Islet precursor cell (in vitro differentiated cells): ENCODE measurements at places on chromosomes 5 and 9.

GRCh38 chr9:110069326-110070248 lies 138.4 kb downstream of the C9orf152 start:
- no peak for DNase-seq

DNA sequence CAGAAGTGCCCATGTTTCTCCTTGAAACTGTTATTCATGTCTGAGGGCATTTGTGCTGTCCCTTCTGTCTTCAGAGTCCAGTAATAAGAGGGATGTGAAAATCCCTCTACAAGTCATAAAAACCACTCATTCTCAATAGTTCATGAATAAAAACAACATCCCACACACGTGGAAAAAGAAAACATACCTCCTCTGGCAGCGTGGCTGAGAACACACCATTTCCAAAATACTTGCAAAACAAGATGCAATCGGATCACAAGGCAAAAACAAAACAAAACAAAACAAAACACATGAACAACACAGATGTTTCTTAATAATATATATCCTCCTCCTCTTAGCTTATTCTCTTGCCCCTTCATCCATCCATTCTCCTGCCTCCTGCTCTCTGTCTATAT lies 71.0 kb upstream of the EQTN start:
- no peak for DNase-seq

- no peak for DNase-seq
These were observed 1018.4 kb upstream of the ARRDC3 start for GRCh38 chr5:92401492-92401891.

DNA sequence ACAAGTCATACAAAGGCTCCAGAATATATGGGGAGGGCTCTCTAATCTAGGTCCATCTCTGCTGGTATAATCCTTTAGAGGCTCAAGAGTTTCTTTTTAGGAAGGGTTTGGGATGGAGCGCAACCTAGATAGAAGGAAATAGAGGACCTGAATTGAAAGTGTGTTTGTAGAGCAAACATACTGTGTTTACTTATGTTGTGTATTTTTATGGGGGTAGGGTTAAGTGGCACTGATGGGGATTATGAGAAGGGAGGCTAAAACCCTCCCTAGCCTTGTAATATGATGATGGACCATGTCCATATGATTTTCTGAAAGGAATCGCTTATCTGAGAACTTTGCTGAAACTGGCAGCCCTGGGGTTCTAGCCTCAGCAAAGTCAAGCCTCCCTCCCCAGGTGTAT lies 4.4 kb upstream of the ELL2 start:
- DNase-seq, result no peak

- no peak for DNase-seq
These were observed 18.3 kb upstream of the MUSK start for GRCh38 chr9:110650261-110650660.

DNA sequence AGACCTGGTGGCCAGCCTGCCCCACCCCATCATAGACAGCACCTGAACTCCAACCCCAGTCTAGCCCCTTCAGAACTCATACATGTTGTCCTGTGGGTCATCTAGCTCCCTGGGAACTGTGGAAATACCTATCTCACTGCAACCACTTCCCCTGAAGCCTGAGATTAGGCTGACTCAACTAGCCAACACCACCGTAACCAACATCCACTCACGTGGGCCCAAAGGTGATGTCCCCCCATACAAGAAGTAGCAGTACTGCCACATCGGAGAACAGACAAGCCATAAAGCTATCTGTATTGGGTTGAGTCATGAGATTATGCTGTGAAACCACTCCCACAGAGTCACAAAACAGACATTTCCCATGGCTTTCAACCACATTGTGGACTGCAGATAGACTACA lies 46.6 kb downstream of the OSMR start:
- DNase-seq, result no peak

DNA sequence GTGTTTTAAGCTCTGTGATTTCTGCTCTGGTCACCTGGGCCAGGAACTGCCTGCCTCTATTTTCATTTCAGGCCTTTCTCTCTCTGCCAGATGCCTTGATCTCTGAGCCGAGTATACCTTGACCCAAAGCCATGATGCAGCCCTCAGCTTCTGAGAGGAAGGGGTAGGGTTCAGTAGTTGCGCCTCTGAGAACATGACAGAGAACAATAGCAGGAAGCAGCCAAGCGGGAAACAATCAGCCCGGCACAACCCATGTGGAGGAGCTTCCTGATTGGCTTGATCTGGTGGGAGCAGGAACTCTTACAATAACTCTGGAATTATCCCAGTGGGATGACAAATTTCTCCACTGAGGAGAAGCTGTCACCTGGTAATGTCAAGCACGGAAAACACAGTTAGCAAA lies 127.4 kb downstream of the PALM2AKAP2 start:
- no peak for DNase-seq

DNA sequence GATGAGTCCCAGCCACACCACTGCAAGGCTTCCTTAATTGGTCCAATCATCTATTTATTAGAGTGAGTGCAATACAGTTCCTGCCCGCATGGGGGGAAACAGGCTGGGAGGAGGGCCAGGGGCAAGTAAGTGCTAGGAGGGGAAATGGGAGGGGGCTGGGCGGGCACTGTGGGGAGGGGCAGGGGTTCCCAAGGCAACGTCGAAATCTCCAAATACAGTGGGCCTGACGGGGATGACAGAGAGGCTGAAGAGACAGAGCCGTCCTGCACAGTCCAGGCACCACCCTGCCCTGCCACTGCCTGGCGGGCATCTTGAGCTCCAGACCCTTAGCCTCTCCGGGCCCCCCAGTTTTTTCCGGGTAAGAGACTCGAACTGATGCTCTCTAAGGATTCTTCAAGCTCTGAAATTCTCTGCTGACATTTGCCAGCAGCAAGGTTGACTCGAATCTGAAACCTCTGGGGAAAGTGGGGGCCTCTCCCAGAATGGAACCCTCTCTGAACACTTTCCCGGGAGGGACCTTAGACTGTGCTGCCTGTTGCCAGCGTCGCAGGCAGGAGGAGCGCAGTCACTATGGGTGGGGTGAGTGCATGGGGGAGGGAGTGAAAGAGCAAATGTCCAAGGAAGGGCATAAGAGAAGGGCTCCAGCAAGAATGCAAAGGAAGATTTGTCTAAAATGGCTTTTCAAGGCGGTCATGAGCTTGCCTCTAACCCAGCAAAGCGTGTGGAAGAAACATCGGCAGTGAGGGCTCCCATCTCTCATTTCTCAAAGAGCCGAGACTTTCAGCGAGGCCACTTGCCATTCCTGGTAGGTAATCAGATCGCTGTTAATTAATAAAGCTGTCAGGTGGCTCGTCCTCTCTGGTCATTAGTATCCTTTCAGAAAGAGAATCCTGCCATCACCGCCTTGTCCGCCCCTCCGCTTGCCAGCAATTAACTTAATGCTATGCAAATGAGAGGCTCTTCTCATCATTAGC lies 99.0 kb downstream of the GTF3C4 start:
- peak; percentile 85 for DNase-seq

- DNase-seq, result no peak
These were observed 895.9 kb downstream of the TLE4 start for GRCh38 chr9:80467632-80468031.

- DNase-seq, result no peak
These were observed 84.4 kb upstream of the SLC28A3 start for GRCh38 chr9:84424931-84425330.

DNA sequence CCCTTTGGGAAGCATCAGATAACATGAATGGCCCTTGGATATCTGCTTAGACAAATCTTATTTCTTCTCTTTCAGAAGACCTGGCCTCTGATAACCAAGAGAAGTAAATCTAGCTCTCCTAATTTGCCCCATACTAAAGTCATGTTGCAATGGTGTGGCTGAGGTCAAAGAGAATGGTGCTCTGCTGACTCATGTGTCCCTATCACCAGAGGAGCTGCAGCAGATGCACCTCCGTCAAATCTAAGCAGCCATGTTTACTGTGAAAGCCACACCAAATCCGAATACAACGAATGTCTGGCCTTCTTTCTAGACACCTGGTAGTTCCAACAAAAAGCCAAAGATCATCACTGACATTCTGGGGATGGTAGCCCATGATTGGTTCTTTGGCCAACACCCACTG lies 23.2 kb downstream of the RETREG1 start:
- peak; percentile 36 for DNase-seq

DNA sequence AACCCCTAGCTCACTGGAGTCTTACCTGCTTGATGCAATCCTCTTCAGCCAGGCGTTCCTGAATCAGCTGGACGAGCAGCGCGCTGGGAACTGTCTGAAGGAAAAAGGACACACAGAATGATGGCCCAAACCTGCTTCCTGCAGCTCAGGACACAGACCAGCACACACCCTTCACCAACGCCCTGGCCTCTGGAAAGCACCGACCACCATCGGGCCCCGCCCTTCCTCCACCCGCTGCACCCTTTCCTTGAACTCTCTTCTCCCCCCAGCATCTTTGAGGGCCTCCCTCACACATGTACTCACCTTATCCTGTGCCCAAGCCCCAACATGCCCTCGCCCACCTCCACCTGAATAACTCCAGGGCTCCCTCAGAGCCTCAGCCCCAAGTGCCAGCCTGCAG lies 23.3 kb downstream of the AK8 start:
- no peak for DNase-seq

DNA sequence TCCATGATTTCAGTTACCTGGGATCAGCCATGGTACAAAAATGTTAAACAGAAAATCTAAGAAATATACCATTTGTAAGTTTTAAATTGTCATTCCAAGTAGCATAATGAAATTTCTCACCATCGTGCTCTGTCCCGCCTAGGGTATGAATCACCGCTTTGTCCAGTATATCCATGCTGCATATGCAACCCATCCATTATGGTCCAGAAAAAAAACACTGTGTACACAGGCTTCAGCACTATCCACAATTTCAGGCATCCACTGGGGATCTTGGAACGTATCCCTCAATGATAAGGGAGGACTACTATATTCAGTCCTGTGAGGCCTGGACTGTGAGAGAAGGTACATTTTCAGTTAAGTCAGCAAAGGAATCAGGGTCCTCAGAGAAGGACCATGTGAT lies 37.6 kb upstream of the HNRNPA0 start:
- no peak for DNase-seq

- no peak for DNase-seq
These were observed 26.7 kb upstream of the TNC start for GRCh38 chr9:115144706-115145105.

DNA sequence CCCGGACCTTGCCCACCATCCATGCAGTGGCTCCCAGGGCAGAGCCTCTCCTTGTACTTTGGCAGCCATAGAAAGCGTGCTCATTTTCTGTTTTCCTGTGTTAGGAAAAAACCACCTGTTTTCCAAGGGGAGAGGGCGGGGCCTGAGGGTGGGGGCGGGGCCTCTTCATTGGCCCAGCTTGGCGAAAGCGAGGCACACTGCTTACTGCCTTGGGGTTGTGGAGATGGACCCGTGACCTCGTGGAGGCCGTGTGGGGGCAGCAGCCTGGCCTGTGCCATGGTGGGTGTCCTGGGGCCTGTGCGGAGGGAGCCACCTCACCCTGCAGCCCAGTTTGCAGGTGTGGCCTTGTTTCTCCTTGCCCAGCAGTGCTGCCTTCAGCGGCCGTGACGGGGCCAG lies 4.4 kb upstream of the TOR4A start:
- DNase-seq, result no peak

- DNase-seq, result no peak
These were observed 681 bp downstream of the CPLANE1 start for GRCh38 chr5:37248421-37248969.

GRCh38 chr5:110339399-110339798 lies 387.1 kb downstream of the TMEM232 start:
- no peak for DNase-seq

- no peak for DNase-seq
These were observed 430.9 kb downstream of the IRX2 start for GRCh38 chr5:2320611-2321010.

GRCh38 chr5:158670201-158670600 lies 429.5 kb downstream of the EBF1 start:
- DNase-seq, result no peak

GRCh38 chr9:109894921-109895758 lies 115.1 kb downstream of the PALM2AKAP2 start:
- DNase-seq, result no peak

DNA sequence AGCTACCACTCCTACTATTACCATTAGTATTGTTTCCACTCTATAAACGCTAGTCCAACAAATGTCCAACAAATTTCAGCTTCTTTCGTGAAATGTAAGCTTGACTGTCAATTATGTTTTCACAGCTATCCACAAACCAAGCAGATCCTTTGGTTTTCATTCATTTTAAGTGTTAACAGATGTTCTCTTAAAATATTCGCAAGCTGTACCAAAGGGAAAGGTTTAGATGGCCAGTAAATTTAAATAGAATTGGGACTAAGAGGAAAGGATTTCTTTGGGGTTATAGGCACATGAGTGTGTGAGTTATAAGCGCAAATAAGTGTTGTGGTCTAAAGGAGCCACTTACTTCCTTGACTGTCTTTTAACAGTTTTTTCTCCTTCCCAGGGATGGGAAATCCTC lies 136.8 kb upstream of the ADRA1B start:
- DNase-seq, result no peak

GRCh38 chr9:27047136-27047535 lies 41.7 kb upstream of the LRRC19 start:
- DNase-seq, result no peak

GRCh38 chr5:113172231-113172826 lies 195.7 kb downstream of the DCP2 start:
- DNase-seq, result no peak

DNA sequence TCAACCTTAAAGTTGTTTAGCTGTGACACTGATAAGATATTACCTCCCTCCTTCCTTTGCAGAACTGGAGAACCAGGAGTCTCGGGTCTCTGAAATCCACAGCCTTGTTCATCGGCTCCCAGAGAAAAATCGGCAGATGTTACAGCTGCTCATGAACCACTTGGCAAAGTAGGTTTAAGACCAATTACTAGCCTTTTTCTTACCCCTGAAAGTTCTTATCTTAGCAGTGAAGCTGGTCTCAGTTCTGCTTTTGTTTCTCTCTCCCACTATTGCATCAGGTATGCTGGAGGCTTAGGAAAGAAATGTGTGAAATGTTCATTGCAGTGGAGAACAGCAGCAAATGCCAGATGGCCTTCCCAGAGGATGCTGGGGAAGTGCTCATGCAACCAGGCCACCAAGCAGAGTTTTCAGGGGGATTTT lies 287.4 kb downstream of the ARHGAP26 start:
- no peak for DNase-seq

DNA sequence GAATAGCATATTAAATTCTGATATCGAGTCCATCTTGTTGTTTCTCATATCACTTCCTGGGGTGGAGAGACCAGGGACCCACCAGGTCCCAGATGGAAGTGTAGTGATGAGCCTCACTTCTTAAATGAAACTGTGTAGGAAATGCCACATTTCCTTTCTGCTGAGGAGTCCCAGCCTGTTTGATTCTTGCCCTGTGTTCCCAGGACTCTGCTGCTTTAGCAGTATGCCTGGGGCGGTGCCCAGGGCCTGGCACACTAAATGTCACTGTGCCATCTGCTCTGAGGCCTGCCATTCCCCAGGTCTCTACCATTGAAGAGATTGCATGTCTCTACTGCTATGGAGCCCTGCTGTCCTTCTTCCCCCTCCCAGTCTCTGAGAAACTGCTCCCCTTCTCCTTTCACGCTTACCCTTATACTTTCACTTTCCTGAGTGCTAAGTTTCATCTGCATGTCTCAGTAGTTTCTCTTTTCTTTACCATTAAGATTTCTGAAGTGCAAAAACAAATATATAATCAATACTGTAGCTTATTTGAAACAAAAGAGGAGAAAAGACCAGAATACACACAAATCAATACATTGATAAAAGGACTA lies 260.4 kb downstream of the GABRB2 start:
- no peak for DNase-seq
